ENCODE measurements at places on chromosomes 2 and 18.

- DNase-seq, result no peak
Observed at GRCh38 chr2:159153063-159153462, 133.4 kb downstream of the WDSUB1 start.

- no peak for DNase-seq
Observed at GRCh38 chr2:240896871-240897692, 1.1 kb upstream of the MAB21L4 start.

DNA sequence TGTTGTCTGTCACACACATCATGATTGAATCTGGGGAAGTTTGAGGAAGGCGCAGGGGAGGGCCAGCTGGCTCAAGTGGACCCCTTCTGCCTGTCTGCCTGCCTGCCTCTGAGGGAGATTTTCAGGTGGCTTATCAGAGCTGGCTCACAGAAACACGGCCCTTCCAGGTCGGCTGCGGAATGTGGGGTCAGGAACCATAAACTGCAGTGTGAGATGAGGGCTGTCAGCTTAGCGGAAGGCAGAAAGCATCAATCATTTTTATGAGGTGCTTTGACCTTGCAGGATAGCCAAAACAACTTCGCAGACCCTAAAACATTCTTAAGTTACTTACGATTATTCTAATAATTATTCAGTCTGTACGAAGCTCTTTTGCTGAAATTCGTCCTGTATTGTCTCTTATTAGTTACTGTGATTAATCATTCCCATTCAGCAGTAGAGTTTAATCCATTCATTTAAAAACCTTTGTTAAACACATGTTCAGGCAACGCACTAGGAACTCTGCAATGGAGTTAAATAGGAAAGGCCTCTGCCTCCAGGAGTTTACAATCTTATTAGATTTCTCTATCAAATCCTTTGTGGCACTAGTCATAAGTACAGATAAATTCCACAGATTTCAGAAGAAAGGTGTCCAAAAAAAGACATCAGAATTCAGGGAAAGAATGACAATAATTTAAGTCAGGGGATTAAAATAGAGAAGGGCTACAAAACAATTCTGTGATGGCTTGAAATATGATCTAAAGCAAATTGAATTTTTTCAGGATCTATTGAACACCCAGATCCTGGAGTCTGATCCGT is 371.6 kb downstream of the HRH4 start:
- DNase-seq, result no peak

DNA sequence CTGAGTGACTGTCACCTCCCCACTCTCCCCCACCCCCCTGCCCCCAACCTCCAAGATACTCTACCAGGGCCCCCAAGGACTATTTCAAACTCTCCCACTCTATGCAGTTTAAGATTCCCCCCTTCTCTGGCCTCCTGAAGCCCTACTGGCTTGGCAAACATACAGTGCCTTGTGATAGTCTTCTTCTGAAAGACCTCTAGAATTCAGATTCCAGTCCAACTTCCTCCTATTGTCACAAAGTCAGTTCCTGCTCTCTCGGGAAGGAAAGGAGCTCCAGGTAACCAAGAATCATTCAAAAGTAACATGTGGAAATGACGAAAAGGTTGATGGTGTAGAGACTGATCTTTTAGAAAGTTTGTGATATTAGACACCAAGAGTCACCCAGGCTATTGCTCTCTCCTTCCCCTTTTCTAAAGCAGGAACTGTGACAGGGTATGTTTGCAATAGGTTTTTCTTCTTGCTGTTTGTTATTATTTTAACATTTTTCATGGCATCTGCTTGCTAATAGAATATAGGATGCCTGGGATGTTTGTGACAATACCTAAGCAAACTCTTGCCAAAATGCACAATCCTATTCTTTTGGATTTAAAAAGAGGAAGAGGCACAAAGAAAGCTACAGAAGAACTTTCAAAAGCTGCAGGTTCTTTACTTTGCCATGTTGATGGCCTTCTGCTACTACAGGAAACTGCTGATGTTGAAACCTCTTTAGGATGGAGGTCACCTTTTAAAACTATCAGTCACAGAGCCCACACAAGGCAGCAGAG is 93.5 kb upstream of the MGAT4A start:
- DNase-seq, result no peak

DNA sequence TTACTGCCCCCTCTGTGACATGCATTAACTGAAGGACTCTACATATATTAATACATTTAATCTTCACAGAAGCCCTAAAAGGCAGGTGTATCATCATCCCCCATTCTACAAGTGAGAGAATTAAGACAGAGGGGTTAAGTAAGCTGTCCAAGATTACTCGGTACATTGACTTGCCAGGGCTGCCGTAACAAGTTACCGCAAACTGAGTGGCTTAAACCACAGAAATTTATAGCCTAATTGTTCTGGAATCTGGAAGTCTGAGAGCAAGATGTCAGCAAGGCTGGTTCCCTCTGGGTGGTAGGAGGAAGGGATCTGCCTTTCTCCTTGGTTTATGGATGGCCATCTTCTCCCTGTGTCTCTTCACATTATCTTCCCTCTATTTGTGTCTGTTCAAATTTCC is 605.5 kb downstream of the EPHA4 start:
- peak; percentile 69 for DNase-seq

DNA sequence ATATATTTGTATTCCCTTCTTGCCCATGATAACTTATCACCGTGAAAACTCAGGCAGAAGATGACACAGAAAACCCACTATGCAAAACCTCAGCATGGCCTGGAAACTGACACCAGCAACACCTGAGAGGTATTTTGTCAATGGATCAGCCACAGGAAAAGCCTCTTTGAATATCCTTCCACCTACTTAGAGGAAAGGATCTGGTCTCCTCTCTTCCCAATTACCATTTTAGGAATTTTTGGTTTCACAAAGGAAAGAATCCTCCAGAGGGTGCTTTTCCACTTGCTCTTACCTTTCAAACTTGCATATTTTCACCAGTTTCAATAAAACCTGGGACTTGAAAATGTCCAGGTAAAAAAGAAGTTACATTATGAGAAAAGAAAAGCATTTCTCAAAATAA is 20.0 kb upstream of the MEIS1 start:
- DNase-seq, result no peak

- DNase-seq, result no peak
Observed at GRCh38 chr2:241841181-241842066, 17.3 kb downstream of the PDCD1 start.

DNA sequence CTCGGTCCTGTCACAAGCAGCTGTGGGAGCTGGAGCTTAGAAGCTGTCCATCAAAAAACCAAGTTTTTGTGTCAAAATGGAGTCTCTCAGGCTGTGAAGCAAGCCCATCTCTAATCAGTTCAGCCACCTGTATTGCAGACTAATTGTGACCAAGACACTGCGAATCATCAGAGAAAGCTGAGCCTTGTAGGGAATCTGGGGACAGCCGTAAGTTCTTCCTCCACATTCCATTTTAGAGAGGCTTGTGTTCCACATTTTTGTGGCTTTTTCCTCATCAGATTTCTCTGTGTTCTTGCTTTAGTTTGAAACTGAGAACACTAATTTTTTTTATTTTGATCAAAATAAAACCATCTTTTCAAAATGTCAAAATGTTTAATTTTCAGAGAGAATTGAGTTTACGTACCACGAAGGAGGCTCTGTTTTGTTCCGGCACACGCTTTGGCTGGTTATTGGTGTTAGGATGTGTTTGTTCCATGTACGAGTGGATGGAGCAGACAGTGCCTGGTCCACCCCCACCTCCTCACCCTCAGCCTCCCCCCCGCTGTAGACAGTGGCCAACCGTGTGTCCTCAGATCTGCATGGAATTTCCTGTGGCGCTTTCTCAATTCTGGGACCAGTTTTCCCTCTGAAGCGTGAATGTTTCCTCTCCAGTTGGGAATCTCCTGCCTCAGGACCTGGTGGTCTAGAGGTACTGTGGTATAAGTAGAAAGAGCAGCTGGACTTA is 140.8 kb downstream of the AGAP1 start:
- DNase-seq, result no peak

DNA sequence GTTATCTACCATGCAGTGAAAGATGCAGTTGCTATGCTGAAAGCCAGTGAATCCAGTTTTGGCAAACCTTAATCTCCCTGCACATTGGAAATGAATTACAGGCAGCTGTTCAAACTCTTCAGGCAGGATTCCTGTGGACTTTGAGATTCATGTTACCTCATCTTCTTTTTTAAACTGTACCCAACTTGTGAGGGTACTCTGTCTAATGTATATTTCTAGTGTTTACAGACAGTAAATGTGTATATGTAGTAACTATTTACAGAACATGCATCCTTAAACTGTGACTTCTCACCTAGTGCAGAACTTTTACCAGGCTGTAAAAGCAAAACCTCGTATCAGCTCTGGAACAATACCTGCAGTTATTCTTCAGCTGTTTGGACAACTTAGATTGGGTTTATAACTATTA is 50.9 kb downstream of the KDM3A start:
- no peak for DNase-seq

DNA sequence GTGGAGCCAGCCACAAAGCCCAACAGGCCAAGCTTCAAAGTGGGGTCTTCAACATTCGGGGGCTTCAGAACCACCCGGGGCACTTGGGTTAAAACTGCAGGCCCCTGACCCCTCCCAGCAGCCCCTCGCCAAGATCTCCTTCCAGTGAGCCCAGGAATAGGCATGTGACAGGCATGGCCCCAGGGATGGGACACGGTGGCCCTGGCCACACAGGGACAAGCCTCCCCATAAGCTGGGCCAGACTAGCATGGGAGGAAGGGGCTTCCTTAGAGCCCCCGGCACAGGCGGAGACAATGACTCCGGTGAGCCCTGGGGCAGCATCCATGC is 52.4 kb downstream of the BIN1 start:
- DNase-seq, result no peak

DNA sequence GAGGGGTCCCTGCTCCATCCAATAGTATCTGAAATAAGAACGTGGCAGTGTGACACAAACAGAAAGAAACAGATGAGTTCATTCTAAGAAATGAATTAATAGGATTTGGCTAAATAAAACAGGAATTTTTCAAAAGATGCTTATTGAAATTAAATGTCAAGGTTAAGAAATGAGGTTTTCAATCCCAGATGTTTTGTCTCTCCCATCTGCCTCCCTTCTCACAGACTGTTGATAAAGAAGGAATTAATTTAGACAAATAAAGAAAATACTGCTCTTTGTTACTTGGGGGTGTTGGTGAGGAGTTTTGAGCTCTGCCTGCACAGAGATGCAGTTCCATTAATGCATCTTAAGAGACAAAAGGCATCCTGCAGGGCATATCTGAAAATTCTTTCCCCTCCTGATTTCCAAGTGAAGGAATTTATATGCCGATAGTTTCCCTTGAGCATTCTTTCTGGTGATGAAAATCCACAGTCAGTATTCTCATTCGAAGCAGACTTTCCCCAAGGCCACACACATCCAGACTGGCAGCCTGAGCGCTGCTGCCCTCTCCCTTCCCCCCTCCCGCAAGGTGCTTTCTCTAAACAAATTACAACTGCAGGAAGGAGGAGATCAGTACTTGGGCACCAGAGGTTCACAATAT is 385.4 kb upstream of the RND3 start:
- no peak for DNase-seq

DNA sequence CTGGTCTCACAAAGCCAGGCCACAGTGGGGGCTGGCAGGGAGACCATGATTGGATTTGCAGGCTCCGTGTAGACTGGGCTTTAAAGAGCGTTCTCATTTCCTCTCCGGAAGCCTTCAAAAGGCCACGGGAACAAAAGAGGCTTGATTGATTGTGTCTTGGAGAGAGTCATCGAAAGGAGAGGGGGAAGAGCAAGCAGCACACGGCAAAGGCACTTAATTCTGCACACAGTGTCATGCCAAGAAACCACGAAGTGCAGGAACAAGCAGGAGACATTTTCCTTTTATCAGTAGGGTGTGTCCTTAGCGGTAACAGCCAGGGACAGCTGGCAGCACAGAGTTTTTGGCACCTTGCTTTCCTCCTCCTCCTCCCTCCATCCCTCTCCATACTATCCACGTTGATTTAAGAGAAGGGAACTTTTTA is 47.7 kb downstream of the GLI2 start:
- DNase-seq, result no peak

- DNase-seq, result no peak
Observed at GRCh38 chr18:49321271-49321670, 139.2 kb downstream of the DYM start.

- DNase-seq, result peak; percentile 83
Observed at GRCh38 chr18:73235491-73235890, 367.7 kb upstream of the NETO1 start.

GRCh38 chr2:229363185-229363814 is 92.2 kb upstream of the PID1 start:
- DNase-seq, result no peak

DNA sequence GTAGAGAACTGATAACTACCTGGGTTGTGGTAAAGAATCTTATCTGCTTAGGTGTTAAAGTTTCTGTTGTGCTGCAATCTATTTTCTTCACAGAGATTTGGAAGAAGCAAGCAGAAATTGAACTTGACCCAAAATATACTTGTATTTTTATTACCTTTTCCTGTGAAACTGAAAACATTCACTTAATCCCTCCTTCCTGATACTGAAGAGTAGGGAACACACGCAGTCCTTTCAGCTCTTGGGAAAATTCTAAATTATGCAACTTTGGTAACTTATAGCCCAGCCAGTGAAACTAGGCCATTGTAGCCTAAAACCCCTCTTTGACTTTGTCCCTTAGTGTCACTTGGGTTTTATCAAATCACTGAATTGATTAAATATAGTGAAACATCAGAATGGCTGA is 128.4 kb upstream of the MEIS1 start:
- no peak for DNase-seq

DNA sequence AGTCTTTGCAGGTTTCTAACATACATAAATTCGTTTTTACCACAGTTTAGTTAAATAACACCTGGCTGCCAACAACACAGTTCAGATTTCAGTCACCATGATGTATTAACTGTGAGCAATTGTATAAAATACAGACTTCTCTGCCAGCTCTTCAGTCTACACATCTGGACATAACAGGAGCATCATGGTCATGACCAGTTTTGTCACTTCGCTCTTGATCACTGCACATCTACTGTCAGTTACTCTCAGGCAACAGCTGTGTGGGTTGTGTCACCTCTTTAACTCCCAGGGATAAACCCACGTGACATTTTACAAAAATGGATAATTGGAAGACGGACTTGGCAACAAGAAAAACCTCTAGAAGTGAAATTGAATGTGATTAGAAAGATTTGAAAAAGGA is 30.3 kb downstream of the CD8A start:
- DNase-seq, result no peak

- no peak for DNase-seq
Observed at GRCh38 chr2:65495251-65495877, 63.0 kb upstream of the SPRED2 start.

GRCh38 chr18:63964908-63965307 is 5.0 kb upstream of the SERPINB8 start:
- no peak for DNase-seq

- DNase-seq, result no peak
Observed at GRCh38 chr2:8672940-8673339, 8.9 kb upstream of the ID2 start.

GRCh38 chr2:133977405-133977804 is 276.5 kb upstream of the MGAT5 start:
- DNase-seq, result no peak

DNA sequence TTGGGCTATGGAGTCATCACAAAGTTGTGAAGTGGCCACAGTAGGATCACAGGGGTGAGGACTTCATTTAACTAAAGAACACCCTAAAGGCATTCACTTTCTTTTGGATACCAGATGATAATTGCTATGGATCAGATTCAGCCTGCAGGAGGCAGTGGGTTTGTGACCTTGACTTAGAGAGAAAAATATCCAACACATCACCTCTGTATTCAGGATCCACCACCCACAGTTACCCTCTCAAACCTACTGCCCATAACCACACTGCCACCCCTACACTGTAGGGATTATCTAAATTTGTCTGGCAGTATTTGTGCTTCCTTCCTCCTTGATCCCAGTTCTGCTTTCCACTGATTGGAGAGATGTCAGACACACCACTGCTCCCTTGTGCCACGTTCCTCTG is 269.4 kb downstream of the MYCN start:
- DNase-seq, result no peak

GRCh38 chr2:156892467-156893281 is 364.8 kb upstream of the GALNT5 start:
- DNase-seq, result peak; percentile 37

All from epithelial cell of proximal tubule (primary cell).